Stomach (tissue), 19 donors: ENCODE measurements at places on chromosomes 7 and 10. TPM values are rescaled to one million over a fixed set of nuclear protein-coding genes. Genes with fewer than 3 reads are reported as not detected.

DNA sequence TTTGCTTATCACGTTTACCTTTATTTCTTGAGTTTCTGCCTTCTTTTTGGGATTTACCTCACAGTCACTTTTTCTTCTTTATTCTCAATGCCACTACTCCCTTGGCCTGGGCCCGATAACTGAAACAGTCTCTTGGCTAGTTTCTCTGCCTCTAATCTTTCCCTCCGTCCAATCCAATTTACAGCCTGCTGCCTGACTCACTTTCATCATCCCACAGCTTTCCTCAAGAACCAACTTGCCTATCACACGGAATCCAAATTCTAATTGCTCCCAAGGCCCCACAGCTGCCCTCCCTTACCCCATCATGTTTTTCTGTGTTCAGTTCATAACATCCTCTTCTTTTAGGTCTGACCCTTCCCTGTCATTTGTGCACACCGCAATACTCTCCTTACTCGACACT is 121.4 kb downstream of the HIPK2 start:
- peaks cover 6% of the 10 kb centered on the region for H3K36me3 ChIP-seq
- no peak overlapping the region for H3K27ac ChIP-seq
- H3K4me1 ChIP-seq: peaks cover 95% of the 10 kb centered on the region
- no peak overlapping the region for H3K4me3 ChIP-seq
- H3K27me3 ChIP-seq: no peaks in the 10 kb centered on the region

DNA sequence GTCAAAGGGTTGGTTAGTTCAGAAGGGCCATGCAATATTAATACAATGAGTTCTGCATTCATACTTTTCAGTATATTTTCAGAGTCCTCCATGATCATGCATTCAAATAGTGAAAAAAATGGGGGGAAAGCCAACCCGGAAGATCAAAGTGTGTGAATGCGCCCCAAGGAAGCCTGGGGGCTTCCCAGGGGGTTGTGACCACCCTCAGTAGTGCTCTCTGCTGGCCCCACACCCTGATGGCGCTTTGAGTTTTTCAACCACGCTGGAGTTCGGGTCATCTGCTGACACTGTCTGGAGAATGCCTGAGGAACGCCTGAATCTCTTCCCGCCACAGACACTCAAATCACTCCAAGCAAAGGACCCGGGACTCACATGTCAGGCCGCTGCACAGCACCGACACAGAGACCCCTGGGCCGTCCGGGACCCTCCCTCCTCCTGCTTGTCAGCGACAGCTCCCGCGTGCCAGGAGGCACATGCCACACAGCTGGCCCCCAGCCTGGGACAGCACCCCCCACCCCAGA is 1.0 kb downstream of the TNS3 start:
- no peaks in the 10 kb centered on the region for H3K36me3 ChIP-seq
- peak overlapping the region; percentile 81 for H3K4me3 ChIP-seq
- peaks cover 6% of the 10 kb centered on the region for H3K27me3 ChIP-seq
- H3K27ac ChIP-seq: peak overlapping the region; percentile 94

DNA sequence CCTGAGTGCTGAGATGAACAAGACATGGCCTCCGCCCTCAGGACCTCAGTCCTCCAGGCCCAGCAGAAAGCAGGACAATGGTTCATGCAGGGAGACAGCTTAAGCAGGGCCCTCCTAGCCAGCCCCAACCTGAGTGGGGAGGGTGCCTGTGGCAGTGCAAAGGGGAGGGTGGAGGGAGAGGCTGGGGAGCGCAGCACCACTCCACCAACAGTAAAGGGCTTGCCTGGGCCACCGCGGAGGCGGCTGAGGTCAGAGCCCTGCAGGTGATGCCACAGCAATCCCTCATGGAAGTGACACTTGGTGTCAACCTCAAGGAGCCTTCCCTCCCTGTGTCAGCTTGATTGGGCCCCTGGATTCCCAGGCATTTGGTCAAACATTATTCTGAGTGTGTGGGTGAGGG is 89.0 kb upstream of the TCERG1L start:
- H3K27ac ChIP-seq: no peak overlapping the region
- H3K36me3 ChIP-seq: no peaks in the 10 kb centered on the region
- H3K27me3 ChIP-seq: peaks cover 50% of the 10 kb centered on the region

GRCh38 chr7:455110-455928 is 64.3 kb downstream of the PDGFA start:
- no peak overlapping the region for H3K27ac ChIP-seq
- peaks cover 28% of the 10 kb centered on the region for H3K4me1 ChIP-seq
- no peaks in the 10 kb centered on the region for H3K36me3 ChIP-seq
- no peak overlapping the region for H3K4me3 ChIP-seq

TIMM23B gene
- 36.2 TPM for total RNA-seq

LMTK2 gene
- 20.6 TPM for total RNA-seq

PRSS2 gene
- total RNA-seq: 1.3 TPM
